Fibroblast of skin of scalp (primary cell): ENCODE measurements at places on chromosomes 6 and 20.

DNA sequence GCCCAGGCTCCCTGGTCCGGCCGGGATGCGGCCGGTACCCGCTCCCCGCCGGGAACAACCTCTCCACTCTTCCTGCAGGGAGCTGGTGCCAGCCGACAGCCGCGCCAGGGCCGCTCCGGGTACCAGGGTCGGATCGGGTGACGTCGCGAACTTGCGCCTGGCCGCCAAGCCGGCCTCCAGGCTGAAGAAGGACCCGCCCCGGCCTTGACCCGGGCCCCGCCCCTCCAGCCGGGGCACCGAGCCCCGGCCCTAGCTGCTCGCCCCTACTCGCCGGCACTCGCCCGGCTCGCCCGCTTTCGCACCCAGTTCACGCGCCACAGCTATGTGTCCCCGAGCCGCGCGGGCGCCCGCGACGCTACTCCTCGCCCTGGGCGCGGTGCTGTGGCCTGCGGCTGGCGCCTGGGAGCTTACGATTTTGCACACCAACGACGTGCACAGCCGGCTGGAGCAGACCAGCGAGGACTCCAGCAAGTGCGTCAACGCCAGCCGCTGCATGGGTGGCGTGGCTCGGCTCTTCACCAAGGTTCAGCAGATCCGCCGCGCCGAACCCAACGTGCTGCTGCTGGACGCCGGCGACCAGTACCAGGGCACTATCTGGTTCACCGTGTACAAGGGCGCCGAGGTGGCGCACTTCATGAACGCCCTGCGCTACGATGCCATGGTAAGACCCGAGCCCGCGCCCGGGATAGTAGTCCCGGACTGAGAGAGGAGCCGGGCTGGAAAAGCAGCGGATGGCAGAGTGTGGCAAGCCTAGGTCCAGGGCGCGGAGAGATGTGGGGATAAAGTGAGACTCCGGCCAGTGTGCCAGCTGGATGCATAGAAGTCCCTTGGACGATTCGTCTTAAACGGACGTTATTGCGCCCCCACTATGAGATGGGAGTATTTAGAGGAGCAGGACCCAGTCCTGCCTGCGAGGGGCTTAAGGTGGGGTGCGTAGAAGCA, at the start of gene NT5E:
Gene NT5E, plus strand, starts transcription at position 266 of the 942 bp plus-strand sequence. Its CDS starts 57 bp downstream, at position 323.
- peak; percentile 71 for DNase-seq

- DNase-seq, result no peak
Observed at GRCh38 chr20:41784209-41784958, 166.2 kb upstream of the CHD6 start.

- DNase-seq, result no peak
Observed at GRCh38 chr6:75484535-75484934, 9.1 kb downstream of the FILIP1 start.

GRCh38 chr6:63058601-63059000, 152.7 kb upstream of the FKBP1C start:
- no peak for DNase-seq

- DNase-seq, result peak; percentile 86
Observed at GRCh38 chr20:1503564-1504227, 12.5 kb upstream of the SIRPB2 start.

DNA sequence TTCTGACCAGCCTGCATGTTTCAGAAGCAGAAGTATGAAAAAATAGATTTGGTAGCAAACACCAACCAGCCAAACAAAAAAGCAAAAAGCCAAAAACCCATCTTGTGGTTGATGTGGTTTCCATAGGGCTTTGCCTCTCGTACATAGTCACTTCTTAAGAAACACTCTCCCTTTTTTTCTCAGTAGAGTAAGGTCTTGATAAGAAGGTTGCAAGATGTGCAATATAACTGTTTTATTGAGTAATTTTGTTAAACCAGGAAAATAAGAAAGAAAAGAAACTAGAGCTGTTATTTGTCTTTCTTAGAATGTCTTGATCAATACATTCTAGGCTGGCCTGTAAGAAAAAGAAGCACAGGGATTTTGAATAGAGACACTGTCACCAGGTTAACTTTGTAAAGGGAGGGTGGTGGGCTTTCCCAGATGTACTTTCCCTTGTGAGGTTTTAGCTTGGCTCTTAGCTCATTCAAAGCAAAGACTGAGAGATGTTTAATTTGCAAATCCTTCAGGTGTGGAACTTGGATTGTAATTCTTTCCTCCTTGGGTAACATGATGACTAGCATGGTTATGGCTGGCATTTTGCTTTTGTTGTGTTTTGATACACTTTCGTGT, 49.7 kb downstream of the AKAP12 start:
- DNase-seq, result no peak

DNA sequence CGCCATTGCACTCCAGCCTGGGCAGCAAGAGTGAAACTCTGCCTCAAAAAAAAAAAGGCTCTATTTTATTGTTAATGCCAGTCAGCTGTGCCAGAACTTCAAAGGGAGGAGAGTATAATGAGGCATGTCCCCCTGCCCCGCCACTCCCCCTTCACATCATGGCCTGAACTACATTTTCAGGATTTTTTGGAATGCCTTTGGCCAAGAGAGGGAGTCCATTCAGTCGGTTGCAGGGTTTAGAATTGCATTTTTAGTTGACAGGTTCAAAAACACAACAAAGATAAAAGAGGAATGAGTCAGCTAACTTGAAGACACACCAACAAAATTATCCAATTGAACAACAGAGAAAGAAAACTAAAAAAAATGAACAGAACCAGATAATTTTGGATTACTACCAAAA, 59.1 kb downstream of the CEP43 start:
- no peak for DNase-seq

DNA sequence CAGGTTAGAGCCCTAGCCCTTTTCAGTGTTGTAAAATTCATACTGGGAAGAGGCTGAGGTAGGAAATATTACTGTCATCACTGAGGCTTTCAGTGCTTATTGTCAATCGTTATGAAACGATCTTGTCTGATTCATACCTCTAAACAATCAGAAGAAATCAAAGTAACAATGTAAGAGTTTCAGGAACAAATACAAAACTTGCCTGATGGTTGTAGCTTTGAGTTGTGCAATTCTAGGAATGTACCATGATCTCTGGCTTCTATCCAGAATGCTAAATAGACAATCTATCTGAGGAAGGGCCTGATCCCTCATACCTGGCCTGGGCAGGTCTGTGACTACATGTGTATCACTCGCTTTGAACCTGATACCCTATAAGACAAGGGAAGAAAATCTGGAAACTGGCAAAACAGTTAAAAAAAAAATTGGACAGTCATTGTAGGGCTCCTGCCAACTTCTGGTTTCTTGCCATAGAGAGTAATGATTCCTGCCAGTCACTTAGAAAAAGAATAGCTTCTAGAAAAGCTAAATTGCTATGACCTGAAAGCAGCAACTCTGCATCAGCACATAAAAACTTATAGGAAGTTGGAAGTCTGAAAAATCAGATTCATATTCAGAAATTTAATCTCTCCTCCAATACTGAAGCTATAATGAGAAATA, 234.7 kb downstream of the BTBD9 start:
- DNase-seq, result no peak

DNA sequence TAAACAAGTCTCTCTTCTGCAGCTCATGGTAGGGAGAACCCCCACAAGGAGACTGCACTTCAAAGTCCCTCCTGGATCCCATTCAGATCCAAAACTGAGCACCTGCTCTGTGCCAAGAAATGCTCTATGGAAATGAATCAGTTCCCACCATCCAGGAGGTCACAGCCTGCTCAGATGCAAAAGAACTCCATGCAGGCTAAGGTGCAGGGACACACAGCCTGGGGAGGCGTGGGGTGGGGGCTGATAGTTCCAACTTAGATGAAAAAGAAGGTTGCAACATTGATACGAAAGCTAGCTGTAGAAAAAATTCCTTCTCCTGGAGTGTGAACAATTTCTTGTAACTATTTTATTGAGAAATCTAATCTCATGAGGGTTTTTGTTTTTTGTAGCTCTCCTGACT, 111.0 kb upstream of the TMEM170B start:
- no peak for DNase-seq

DNA sequence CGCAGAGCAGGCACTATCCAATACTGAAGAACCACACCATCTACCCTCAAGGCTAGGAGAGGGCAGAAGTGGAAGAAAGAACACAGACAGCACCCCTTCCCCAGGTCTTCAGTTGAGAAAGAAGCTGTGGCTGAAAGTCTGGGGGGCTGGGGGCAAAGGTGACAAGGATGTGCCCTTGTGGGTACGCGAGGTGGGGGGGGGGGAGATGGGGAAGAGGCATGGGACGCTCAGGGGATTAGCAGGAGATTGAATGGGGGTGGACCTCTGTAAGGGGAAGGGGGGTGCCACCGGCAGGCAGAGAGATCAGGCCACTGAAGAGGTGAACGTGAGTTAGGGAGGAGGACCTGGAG, 1.1 kb downstream of the B4GALT5 start:
- DNase-seq, result no peak

DNA sequence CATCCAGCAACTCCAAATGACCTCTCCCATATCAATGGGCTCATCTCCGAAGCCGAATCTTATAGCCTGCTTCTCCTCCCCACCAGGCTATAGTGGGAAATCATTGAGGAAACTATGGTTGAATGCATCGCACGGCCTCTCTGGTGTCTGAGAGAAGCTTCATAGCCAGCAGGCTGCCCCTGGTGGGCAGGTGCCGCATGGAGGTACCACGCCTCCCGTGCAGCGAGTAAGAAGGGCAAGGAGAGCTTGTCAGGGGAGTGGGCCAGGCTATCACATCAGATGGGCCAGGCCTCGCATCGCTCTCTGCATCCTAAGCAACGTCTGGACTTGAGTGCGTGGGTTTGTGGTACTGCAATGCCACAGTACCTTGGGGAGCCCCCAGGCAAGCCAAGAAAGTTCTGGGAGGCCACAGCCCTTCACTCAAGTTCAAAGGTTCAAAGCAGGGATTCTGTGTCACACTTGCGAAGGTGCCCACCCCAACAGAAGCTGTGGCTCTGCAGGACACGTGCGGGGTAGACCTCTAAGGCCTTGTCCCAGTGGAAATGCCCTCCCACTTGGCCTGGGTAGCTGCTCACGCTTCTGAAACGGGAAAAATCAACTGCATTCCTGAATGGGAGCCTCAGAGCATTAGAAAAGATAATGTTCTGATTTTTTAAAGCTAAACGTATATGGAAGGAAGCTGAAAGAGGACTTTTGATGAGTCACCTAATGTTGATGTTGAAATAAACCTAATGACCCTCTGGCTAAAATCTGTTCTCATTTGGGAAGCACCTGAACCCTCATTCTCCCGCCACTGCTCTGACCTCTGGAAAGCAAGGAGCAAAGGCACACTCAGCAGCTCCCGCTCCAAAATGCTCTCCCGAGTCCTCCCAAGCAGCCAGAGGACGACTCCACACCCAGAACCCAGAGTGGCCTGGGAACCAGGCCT, 8.4 kb upstream of the IRF4 start:
- no peak for DNase-seq

GRCh38 chr20:53555816-53556215, 37.8 kb downstream of the ZNF217 start:
- DNase-seq, result no peak

GRCh38 chr6:71228461-71229041, 60.1 kb upstream of the OGFRL1 start:
- peak; percentile 12 for DNase-seq

DNA sequence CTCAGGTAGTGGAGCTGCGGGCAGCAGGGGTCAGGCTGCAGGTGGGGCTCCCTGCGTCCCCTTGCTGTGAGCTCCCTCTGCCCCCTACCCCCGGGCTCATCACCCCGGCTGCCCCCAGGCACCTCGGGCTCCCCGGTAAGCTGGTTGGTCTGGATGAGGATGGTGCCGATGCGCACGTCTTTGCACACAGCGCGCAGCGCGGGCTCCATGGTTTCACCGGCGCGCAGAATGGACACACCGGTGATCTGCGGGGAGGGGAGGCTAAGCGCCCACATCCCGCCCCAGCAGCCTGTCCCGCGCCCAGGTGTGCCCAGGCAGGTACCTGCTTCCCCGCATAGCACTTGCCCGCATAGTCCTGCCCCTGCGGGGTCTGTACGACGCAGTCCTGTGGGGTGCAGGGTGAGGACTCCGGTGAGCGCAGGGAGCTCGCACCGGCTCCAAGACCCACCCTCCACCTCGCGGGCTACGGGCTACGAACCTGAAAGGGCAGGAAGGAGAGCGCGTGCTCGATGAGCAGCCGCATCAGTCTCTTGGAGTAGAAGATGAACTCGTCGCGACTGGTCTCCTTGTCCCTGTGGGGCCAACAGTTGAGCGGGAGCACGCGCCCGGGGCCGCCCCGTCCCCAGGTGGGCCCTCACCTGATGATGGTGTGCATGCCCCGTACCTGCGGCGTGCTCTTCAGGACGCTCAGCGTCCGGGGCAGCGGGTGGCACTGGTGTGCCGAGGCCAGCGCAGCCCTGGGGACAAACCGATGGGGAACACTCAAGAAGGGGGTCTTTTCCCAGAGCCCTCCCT, 15.5 kb downstream of the UCKL1 start:
- DNase-seq, result no peak

DNA sequence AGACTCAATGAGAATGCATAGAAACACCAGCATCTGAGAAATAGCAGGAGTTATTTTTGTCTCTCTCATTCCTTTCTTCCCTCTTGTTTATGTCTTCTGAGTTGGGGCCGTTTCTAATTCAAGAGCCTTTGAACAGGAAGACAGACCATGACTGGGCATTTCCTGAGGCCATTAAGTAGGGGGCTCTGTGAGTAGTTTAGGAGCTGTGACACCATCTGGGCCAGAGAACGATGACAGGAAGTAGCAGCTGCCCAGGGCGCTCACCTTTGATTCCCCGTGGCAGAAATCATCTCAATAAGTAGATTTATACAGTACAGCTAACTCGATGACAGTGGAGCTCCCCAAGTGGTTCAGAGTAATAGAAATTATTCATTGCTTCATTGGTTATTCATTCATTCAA, 298.4 kb upstream of the PLN start:
- no peak for DNase-seq

GRCh38 chr6:169794317-169795055, 43.1 kb downstream of the ERMARD start:
- DNase-seq, result no peak

- peak; percentile 89 for DNase-seq
Observed at GRCh38 chr20:17835240-17835933, 133.2 kb downstream of the SNX5 start.

- no peak for DNase-seq
Observed at GRCh38 chr6:104253236-104253635, 606.5 kb downstream of the HACE1 start.

GRCh38 chr20:2140561-2140960, 38.9 kb downstream of the STK35 start:
- peak; percentile 17 for DNase-seq

DNA sequence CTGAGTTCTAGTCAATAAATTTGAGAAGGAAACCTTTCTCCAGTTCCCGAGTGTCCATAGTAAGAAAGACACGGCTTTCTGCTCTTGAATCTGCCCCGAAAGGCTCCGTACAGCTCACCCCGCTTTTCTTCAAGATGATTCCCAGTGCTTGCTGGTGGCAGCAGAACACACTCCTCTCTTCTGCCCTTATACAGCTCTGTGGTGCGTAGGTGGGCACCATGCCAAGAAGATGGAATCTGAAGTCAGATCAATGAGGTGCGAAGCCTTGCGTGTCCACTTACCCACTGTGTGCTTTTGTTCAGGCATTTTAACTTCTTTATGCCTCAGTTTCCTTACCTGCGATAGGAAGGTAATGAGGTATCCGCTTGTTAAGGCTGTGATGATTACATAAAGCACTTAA, 142.2 kb downstream of the WDR27 start:
- no peak for DNase-seq

- DNase-seq, result peak; percentile 32
Observed at GRCh38 chr6:53313784-53314400, 34.9 kb downstream of the ELOVL5 start.

GRCh38 chr6:162442687-162443086, 284.9 kb downstream of the PRKN start:
- peak; percentile 24 for DNase-seq

GRCh38 chr20:46774236-46774635, 64.8 kb downstream of the SLC2A10 start:
- DNase-seq, result no peak

- DNase-seq, result no peak
Observed at GRCh38 chr6:14232889-14233288, 115.3 kb downstream of the CD83 start.

GRCh38 chr6:164258421-164258820, 843.9 kb downstream of the QKI start:
- DNase-seq, result no peak
